ENCODE measurements at places on chromosomes 5 and 9.

DNA sequence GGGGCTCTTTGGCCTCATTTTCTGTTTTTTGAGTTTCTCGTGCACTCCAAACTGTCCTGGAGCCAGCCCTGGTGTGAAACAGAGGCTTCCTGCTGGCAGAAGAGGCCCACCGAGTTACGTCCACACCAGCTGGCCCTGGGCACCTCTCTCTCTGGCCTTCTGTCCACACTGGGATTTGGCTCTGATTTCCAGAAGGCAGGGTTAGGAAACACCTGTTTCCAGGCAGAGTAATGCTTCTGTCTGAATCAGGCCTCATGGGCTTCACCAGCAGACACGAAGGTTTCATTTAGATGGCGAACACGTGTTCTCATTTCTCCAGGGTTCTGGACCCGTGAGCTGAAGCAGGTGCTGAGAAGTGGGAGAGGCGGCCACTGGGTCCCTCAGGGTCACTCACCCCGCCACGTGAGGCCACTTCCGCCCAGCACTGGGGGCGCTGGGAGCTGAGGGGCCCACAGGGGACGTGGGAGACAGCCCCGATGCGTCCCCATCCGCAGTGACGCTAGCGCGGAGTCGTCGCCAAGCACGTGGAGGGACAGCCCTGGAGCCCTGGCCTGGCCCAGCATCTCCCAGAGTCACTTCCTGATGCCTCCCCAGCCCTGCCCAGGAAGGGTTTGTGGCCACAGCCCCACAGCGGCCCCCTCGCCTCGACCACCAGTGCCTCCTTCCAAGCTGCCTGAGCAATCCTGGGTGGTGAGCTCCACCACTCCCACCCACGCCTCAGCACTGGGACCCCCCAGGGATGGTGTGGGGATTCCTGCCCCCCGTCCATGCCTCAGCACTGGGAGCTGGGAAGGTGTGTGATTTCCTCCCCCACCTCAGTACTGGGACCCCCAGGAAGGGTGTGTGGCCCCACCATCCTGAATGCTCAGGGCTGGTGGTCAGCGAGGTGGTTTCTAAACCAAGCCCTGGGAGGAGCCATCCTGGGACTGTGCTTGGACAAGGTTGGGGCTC, 4.9 kb upstream of the LRRC14B start:
- H3K4me3 ChIP-seq, result no peak overlapping the region
- H3K4me1 ChIP-seq, result peaks cover 3% of the 10 kb centered on the region
- H3K36me3 ChIP-seq, result no peaks in the 10 kb centered on the region
- no peak for DNase-seq
- H3K27me3 ChIP-seq, result no peaks in the 10 kb centered on the region
- no peak overlapping the region for H3K27ac ChIP-seq

- H3K4me3 ChIP-seq, result no peak overlapping the region
- H3K27ac ChIP-seq, result no peak overlapping the region
- no peaks in the 10 kb centered on the region for H3K27me3 ChIP-seq
Measured at GRCh38 chr9:69090140-69090750, 54.7 kb downstream of the FXN start.

GRCh38 chr9:85347541-85347940, 394.2 kb downstream of the AGTPBP1 start:
- H3K4me3 ChIP-seq, result no peak overlapping the region
- no peaks in the 10 kb centered on the region for H3K27me3 ChIP-seq
- no peaks in the 10 kb centered on the region for H3K4me1 ChIP-seq
- no peak for DNase-seq
- H3K36me3 ChIP-seq, result no peaks in the 10 kb centered on the region

GRCh38 chr9:131270171-131271015, 5.9 kb downstream of the FAM78A start:
- peaks cover 68% of the 10 kb centered on the region for H3K4me1 ChIP-seq
- peaks cover 3% of the 10 kb centered on the region for H3K36me3 ChIP-seq
- H3K27ac ChIP-seq, result peak overlapping the region; percentile 91
- H3K27me3 ChIP-seq, result no peaks in the 10 kb centered on the region
- no peak for DNase-seq
- H3K4me3 ChIP-seq, result peak overlapping the region; percentile 76

DNA sequence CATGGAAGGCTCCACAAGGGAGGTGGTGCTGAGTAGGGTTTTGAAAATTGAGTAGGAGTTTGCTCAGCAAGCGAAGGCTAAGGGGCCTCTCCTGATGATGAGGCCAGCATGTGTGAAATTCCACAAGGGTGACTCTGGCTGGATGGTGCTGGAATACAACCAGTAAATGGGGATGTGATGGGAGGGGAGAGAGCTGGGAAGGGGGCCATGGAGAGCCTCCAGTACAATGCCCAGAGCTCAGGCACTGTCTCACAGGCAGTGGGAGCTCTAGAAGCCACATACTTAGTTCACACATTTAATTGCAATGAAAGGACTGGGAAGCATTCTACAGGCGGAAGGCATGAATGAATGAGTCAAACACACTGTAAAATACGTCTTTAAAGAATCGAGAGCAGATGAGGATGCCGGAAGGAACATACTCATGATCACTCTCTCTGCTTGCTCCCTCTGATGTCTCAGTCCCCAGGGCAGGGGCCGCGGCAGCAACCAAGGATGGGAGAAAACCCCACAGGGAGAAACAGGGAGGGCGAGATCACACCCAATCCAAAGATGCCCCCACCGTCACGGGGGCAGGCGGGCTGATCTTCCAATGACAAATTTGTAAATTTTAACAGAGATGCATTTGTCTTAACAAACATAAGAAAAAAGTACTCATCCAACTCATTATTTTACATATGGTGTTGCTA, 261.0 kb downstream of the NSG2 start:
- no peak overlapping the region for H3K27ac ChIP-seq
- H3K36me3 ChIP-seq, result no peaks in the 10 kb centered on the region
- no peak for DNase-seq
- H3K27me3 ChIP-seq, result peaks cover 2% of the 10 kb centered on the region
- H3K4me1 ChIP-seq, result no peaks in the 10 kb centered on the region

DNA sequence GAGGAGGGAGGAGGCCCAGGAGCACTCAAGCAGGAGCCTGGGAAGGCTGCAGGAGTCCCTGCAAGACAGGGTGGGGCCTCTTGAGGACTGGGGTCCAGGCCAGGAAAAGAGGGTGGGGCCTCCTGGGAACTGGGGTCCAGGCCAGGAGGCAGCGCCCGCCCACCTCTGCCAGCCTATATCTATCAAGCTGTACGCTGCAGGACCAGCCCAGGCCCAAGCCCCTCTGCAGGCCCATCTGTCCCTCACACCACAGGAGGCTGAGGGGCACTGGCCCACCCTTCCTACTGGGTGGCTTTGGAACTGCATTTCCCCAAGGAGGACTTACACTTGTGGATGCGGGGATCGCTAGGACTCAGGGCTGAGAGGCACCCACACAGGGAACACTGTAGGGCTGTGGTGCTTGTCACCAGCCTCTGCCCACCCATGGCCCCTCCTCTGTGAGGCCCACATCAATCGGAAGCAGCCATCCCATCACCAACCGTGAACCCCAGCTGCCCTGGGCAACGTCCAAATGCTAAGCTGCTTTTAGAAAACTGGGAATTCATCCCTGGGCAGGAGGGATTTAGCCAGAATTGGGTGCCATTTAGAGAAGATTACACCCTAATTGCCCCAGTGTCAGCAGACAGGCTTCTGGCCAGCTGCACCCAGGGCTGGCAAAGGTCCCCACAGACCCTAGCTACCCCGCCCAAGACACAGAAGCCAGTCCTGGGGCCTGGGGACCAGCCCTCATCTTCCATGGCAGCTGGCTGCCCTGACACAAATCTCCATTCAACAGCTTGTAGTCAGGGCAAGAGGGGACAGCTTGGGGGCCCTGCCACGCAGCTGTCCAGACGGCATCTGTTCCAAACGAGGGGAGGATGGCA, 15.3 kb downstream of the BICD2 start:
- peaks cover 3% of the 10 kb centered on the region for H3K4me1 ChIP-seq
- no peak overlapping the region for H3K4me3 ChIP-seq
- no peaks in the 10 kb centered on the region for H3K36me3 ChIP-seq
- H3K27me3 ChIP-seq, result no peaks in the 10 kb centered on the region
- H3K27ac ChIP-seq, result no peak overlapping the region

GRCh38 chr5:79202076-79202475, 33.9 kb upstream of the JMY start:
- no peak overlapping the region for H3K27ac ChIP-seq
- no peak overlapping the region for H3K4me3 ChIP-seq
- H3K27me3 ChIP-seq, result no peaks in the 10 kb centered on the region
- no peak for DNase-seq

- H3K27ac ChIP-seq, result peak overlapping the region; percentile 97
- no peak for DNase-seq
- H3K36me3 ChIP-seq, result no peaks in the 10 kb centered on the region
- peaks cover 20% of the 10 kb centered on the region for H3K4me1 ChIP-seq
- H3K4me3 ChIP-seq, result peak overlapping the region; percentile 74
Measured at GRCh38 chr5:181224390-181225229, 1.5 kb downstream of the TRIM41 start.

DNA sequence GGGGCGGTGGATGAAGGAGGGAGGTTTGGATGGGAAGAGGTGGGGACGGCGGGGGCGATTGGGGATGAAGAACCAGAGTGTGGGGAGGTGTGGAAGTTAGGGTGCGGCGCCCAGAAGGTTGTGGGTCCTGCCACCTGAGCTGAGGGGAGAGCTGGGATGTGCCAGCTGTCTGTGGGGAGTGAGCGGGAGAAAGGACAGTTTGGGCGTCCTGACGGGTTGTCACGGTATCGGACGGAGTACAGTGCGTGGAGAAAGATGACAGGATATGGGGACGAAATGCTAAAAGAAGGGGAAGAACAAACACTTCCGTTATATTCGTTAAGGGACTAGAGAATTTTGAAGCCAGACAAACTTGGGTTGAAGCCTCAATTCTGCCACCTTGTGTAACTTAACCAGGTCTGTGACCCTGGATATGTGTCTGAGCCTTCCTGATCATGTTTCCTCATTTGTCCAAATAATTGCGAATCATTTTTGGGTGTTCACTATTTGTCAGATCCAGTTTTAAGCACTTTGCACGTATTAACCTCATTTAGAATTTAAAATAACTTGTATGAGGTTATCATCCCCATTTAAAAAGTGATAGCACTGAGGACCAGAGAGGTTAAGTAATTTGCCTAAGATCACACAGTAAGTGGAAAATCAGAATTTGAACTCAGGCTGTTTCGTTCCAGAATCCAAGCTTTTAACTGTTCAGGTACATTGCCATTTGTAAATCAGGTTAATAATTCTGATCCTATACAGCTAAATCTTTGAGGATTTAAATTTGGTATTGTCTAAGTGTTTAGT, 689 bp downstream of the CNTRL start:
- peak overlapping the region; percentile 86 for H3K27ac ChIP-seq
- peaks cover 3% of the 10 kb centered on the region for H3K36me3 ChIP-seq
- H3K4me1 ChIP-seq, result peaks cover 7% of the 10 kb centered on the region
- no peak for DNase-seq
- peak overlapping the region; percentile 96 for H3K4me3 ChIP-seq

DNA sequence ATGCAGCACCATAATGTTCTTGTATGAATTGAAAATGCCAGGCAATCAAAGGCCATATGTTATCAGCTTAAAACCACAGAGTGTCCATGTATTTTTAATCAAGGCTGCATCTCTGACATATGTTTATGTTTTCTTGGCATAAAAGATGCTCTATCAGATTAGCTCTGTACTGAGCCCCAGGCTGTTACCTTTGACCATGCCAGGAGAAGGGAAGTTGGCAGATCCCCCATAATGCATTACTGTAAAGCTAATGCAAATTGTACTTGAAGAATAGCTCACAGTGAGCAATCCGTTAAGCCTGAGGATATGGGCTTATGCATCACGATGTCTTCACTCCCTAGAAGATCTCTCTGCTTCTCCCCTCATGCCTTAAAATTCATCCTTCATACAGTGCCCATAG, 414.4 kb downstream of the BRINP1 start:
- no peak overlapping the region for H3K27ac ChIP-seq
- no peaks in the 10 kb centered on the region for H3K4me1 ChIP-seq
- no peaks in the 10 kb centered on the region for H3K36me3 ChIP-seq
- no peaks in the 10 kb centered on the region for H3K27me3 ChIP-seq

DNA sequence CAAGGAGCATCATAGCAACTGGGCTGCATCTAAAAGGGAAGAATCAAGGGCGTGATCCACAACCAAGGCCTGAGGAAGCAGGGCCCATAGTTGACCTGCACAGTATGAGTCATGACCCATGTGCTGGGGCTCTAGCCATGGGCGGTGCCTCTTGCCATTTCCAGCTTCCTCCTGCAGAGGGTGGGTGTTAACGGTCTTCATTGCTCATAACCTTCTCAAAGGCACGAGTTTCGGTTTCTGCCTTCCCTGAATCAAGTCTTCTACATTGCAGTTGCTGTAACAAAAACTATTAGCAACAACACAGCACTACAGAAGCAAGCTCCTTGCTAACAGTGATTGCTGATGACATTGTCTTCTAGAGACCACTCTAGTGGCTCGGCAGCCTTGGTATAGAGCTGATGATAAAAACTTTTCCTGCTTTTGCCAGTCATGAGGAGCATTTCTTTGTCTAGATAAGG, 66.9 kb downstream of the CTSL start:
- H3K27ac ChIP-seq, result no peak overlapping the region
- no peak overlapping the region for H3K4me3 ChIP-seq
- no peaks in the 10 kb centered on the region for H3K4me1 ChIP-seq

DNA sequence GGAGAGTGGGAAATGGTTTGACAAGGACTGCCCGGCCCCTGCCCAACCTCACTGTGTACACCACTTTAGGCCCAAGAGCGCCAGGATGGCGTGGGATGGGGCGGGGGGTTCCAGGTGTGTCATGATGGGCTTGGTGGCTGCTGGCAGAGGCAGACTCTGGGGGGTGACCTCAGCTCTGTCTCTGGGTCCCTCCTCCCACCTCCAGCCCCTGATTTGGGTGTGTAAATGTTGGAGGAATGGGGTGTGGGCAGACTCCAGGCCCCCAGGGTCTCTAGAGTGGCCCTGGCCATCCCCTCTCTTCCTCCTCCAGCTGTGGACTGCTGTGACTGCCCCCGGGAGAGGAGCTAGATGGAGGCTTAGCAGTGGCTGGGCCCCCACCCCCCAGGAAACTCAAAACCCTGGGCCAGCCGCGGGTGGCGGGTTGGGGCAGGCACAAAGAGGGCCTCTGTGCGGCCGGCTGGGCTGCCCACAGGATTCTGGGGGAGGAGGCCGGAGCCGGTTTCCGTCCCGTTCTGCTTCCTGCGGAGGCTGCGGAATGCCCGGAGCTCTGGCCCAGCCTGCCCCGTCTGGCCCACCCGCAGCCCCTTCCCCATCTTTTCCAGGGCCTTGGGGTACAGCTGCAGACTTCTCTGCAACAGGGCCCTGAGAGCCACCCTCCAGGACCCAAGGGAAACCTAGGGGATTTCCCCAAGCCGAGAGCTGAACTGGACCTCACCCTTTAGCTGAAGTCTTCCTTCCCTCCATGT, 23.1 kb downstream of the CXXC5 start:
- H3K4me1 ChIP-seq, result peaks cover 23% of the 10 kb centered on the region
- DNase-seq, result no peak
- H3K36me3 ChIP-seq, result no peaks in the 10 kb centered on the region

- no peak overlapping the region for H3K27ac ChIP-seq
- DNase-seq, result no peak
- no peaks in the 10 kb centered on the region for H3K36me3 ChIP-seq
- H3K4me3 ChIP-seq, result peak overlapping the region; percentile 11
Measured at GRCh38 chr5:88660264-88660946, 222.6 kb downstream of the MEF2C start.

DNA sequence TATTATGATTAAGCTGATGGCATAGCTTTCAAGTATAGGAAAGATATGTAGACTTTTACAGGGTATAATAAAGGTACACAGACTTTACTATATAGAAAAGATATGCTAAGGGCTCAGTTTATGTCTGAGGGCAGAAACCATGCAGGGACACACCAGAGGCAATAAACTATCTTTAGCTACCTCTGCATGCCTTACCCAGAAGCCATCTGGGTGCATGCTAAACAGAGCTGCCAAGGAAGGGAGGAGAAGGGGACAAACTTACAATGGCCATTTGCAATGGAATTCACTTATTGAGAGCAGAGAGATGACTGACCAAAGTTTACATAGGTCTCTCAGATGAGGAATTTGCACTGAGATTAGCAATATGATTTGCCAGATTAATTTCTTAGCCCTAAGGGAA, 143.1 kb upstream of the NR4A3 start:
- no peaks in the 10 kb centered on the region for H3K36me3 ChIP-seq
- no peak for DNase-seq
- no peak overlapping the region for H3K4me3 ChIP-seq
- no peaks in the 10 kb centered on the region for H3K4me1 ChIP-seq

Data from effector memory CD4-positive, alpha-beta T cell (primary cell).